Cortex of kidney (tissue), 1 donor: ENCODE measurements at places on chromosomes 16 and 17.

DNA sequence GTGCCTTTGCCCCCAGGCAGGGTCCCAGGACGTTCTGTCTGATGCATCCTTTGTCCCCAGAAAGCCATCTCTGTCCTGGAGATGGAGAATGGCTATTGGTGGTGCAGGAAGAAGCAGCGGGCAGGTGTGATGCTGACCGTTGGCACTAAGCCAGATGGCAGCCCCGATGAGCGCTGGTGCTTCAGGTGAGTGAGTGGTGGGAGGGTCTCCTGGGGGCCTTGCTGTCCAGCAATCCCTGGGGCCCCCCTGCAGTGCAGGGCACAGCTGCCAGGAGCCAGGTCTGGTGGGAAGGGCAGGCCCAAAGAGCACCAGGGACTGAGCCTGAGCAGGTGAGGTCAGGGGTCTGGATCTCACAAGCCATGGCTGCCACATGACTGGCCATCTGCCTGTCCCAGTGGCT, 18.1 kb downstream of the TRPV2 start:
- DNase-seq = no peak

DNA sequence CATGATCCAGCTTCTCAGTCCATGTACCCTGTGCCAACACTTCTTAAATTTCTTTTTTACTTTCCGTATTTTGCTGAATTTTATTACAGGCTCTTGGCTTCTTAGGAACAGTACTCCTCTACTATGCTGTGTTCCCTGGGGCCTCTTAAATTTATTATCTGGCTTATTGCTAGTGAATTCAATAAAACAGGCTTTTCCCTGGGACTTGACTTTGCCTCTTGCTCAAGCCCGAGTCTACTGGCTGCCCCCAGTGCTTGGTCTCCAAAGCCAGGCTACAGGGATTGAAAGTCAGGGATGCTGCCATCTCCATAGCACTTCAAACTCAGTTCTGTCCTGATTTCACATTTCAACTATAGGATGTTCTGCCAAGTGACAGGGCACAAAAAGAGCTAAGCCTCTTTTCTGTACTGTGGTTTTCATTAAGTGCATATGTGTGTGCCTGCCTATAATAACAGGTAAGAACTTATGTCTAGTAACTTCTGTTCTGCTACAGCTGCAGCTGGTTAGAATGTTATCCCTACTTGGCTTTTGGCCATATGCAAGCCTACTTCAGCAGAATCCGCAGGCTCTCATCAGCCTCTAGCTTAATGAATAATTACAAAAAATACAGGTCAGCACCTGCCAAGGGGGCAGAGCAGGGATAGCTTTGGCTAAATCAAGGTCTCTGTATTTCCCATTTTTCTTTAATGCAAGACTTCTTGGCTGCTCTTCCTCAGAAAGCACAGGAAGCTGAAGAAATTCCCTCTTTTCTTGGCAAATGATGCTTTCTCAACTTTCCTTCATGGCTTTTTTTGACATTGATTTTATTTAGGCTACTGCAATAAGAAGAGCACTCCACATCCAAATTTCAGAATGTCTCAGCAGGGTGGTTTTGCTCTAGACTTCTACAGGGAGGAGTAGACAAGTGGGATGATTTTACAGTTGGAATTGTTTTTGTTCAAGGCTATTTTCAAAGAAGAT, 8.2 kb downstream of the FAM20A start:
- DNase-seq = no peak

DNA sequence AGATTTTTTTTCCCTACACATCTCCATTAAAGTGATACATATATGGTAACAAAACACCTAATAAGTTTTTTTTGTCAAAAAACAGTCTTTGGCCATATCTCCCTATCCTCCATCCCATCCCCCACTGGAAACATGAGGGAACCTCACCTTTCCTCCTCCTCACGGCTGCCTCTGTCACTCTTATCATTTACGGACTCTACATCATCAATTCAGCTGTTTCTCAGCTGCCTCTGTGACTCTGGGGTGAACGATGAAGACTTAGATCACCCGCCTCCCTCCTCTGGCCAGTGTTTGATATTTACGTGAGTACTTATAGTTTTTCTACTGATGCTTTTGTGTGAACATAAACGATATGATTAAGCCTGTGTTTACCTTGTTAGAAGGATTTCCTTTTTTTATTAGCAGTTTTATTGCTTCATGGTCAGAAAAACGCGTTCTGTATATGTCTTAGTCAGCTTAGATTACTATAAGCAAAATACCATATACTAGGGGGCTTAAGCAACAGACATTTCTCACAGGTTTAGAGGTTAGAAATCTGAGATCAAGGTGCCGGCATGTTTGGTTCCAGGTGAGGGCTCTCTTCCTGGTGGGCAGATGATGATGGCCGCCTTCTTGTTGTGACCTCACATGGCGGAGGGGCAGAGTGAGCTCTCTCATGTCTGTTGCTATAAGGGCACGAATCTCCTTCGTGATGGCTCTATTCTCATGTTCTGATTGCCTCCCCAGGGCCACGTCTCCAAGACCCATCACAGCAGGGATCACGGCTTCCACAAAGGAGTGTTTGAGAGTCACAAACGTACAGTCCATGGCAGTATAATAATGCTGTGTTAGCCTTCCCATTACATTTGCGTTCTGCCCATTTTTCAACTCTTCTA, 32.1 kb downstream of the DNAH17 start:
- DNase-seq = no peak

GRCh38 chr16:86086471-86086870, 187.5 kb downstream of the IRF8 start:
- no peak for DNase-seq

GRCh38 chr17:50676065-50676975, 31.4 kb downstream of the ANKRD40 start:
- DNase-seq = no peak

DNA sequence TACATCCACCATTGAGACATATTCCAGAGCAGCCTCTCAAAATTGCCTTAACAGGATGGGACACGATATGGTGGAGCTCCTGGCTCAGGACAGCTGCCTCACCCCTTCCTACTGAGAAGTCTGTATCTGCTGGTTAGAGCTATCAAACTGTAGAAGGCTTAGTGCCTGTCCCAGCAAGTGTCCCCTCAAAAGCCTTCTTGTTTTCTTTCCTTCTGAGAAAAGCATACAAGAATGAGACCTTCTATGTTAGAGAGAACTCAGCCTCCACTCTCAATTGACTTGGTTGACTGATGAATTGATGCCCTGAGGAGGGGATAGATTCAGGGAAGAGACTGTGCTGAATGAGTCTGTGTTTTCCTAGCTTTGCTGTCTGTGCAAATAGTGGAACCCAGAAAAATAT, 2020.9 kb downstream of the TP53TG3F start:
- no peak for DNase-seq

DNA sequence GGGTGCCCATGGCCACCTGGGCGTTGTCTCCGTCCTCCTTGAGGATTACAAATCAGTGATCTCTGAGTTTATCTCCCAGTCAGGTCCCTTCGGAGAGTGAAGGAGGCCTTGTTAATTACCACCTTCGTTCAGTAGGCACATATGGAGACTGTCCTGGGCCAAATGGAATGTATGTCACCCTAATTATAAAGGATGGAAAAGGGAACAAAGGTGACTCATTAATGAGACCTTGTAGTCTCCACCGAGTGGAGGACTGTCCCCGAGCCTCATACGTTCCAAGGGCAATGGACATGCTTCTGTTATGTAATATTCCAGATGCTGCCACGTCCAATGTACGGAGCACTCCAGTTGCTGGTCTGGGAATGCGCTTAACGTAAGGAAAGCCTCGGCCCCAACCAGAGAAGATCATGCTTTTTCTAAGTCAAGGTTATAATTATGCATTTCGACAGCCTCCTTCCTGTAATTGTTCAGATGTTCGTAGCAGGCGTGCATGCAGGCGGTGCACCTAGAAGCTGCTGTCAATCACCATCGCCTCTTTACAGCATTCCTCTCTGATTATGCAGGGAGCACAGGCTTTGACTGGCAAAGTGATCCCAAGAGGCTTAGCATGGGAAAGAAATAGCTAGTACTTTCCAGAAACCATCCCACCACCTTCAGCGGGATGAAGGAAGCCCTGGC, 22.4 kb upstream of the SEC14L1 start:
- DNase-seq = no peak

- DNase-seq = no peak
Measured at GRCh38 chr16:65426484-65426883, 304.6 kb upstream of the CDH11 start.

GRCh38 chr17:64707050-64707591, 45.0 kb upstream of the SMURF2 start:
- DNase-seq = no peak

- DNase-seq = no peak
Measured at GRCh38 chr16:53542283-53542682, 39.3 kb upstream of the AKTIP start.

DNA sequence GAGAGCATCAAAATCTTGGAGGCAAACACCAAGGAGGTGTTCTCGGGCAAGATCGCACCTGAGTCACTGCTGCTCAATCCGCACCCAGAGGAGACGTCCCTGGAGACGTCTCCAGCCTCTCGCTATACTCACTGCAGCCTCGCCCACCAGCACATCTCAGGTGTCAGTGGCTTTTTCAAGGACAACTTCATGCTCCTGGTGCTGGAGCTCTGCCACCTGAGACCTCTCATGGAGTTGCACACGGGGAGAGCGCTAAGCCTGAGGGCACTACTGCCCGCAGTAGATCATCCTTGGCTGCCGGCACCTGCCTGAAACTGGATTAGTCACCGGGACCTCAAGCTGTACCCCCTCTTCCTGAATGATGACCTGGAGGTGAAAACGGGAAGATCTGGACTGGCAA, 2.6 kb upstream of the MBTPS1 start:
- DNase-seq = no peak

- no peak for DNase-seq
Measured at GRCh38 chr16:86356804-86357203, 153.5 kb upstream of the FOXF1 start.

DNA sequence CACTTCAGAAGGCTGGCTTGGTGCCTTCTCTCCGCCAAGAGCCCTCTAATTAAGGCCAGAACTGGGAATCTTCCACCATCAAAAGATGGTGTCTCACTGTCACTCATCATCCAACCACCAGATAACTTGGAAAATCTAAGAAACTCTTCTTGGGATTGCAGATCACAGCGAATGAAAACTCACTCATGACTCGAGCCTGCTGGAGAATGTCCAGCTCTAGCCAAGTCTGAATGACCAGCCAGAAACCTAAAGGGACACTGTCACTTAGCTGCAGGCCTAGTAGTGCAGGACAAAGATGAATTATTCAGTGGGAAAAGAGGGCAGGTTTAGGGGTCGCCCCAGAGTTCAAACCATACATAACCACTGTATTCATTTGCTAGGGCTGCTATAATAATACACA, 107.8 kb downstream of the XYLT1 start:
- DNase-seq = no peak

DNA sequence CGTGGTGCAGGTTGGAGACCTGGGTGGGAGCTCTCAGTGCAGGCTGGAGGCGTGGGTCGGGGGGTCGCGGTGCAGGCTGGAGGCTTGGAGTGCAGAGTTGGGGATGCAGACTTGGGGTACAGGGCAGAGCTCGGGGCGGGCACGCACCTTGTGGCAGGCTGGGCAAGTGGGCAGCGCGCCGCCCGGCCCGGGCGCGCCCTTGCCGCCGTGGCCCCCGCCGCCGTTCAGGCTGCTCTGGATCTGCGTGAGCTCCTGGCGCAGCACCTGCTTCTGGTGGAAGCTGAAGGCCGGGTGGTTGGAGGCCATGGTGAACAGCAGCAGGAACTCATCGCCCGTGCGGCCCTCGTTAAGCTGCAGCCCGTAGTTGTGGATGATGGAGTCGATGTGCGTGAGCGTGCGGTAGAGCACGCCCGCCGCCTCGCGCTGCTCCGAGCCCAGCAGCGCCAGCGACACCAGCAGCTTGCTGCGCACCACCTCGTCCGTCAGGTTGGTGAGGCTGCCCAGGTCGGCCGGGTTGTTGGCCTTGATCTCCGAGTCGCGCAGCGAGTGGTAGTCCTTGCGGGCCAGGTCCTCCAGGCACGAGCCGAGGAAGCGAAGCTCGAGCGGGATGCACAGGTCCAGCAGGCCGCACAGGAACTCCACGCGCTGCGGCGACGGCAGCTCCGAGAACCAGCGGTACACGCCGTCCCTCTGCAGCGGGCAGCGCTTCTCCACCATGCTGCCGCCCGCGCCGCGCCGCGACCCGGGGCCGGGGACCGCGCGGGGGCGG, 1.1 kb downstream of the ZCCHC14 start:
- DNase-seq = no peak

GRCh38 chr17:65037157-65037556, 19.4 kb downstream of the GNA13 start:
- no peak for DNase-seq

DNA sequence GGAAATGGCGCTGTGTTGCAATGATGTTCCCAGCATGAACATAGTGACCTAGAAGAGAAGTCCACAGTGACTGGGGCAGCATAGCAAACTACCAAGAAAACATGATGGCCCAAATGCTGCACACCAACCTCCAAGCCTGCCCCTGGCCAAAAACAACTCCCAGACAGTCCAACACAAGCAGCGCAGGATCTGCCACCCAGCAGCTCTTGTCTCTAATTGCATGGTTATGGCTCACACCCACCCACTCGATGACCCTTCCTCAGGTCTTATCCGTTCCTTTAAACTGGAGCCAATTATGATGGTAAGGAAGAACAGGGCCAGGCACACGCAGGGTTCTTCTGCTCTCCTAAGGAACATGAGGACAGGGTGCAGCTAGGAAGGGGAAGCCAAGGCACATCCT, 2.9 kb downstream of the MRPL27 start:
- no peak for DNase-seq

DNA sequence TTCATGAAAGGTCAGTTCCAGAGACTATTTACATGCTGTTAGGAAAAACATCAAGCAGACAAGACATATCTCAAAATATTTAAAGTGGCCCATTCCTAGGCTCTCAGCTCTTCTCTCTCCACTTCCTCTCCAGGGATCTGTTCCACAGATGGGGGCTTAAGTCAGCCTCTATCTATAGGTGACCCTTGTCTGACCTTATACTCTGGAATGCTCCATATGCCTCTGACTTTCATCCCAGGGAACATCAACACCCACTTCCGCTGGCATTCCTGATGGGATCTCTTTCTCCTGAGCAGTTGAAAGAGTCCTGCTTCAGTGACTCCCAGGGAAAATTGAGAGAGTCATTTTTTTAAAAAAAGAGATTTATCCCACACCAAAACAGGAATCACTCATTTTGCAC, 11.5 kb upstream of the WIPI1 start:
- no peak for DNase-seq

GRCh38 chr16:84048270-84048669, 5.7 kb upstream of the SLC38A8 start:
- DNase-seq = no peak

DNA sequence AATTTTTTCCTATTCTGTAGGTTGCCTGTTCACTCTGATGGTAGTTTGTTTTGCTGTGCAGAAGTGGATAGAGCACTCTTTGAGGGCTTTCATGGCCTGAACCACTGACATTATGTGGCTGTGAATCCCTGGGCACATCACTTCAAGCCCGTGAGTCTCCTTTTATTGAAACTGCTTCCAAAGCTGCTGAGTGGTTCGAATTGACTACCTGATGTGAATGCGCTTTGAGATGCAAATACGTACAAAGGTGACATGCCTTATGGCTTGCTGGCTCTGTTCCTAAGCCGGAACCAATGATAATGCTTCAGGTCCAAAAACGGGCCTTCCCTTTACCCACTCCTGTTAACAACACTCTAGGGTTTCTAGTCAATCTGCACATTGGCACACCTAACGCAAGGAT, 34.3 kb downstream of the ASPA start:
- no peak for DNase-seq
